Activated CD4-positive, alpha-beta T cell treated with anti-CD3 and anti-CD28 coated beads, Interleukin-2, amount 50 U/mL, for 16 hours (primary cell): ENCODE measurements at places on chromosomes 13 and 19.

- no peak for DNase-seq
Observed at GRCh38 chr19:9986787-9987281, 23.5 kb downstream of the COL5A3 start.

- no peak for DNase-seq
Observed at GRCh38 chr19:44005973-44006372, 3.2 kb downstream of the ZNF230 start.

- DNase-seq: peak; percentile 37
Observed at GRCh38 chr19:3338541-3339181, 27.7 kb upstream of the NFIC start.

DNA sequence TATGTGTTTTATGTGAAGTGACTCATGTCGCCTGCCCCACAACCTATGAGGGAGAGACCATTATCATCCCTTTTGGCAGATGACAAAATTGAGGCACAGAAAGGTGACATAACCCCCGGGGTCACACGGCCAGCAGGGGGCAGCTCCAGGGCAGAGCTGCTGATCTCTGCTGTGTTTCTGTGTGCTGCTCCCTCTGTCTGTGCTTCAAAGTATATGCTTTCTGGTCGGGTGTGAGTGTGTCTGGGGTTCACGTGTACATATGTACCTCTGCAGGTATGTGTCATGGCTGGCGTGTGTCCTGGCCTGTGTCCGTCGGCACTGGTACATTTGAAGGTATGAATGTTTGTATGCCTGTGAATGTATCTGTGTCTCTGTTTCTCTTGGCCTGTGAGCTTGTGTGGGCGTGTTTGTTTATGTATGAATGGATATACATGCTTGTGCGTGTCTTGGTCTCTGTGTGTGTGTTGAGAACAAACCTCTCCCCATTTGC lies 7.1 kb downstream of the LIPE start:
- peak; percentile 83 for DNase-seq

DNA sequence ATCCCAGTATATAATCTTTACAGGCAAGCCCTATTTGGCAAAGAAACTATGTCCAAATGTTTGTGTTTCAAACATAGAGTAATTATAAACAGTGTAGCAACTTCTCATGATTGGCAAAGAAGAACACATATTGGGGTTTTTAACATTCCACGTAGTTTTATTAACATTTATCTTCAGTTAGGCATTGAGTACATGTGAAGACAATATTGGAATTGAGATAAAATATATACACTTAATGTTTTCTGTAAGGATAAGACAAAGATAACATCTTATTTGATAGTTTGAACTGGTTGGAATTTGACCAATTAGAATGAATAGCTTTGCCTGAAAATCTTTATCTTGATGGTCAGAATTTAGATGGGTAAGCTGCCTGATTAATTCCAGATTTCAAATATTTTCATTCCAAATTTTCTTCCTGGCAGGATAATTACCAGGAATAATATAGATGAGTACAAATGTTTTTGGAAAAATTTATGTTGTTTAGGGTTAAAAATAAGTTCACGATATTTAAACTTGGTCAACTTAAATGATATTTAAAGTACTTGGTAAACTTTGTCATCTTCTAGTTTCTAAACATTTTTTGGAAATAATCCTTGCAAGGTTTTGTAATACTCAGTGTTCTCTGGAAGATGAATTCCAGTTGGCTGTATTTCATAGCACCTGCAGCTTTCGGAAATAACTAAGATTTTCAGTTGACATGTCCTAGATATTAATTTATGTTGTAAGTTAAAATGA lies 536.5 kb upstream of the SPRY2 start:
- no peak for DNase-seq

- DNase-seq: peak; percentile 81
Observed at GRCh38 chr13:27194895-27195764, 23.5 kb upstream of the USP12 start.

GRCh38 chr13:41960211-41960636 lies 685 bp downstream of the VWA8 start:
- DNase-seq: peak; percentile 6

GRCh38 chr13:94640721-94641120 lies 39.1 kb downstream of the GPR180 start:
- no peak for DNase-seq

DNA sequence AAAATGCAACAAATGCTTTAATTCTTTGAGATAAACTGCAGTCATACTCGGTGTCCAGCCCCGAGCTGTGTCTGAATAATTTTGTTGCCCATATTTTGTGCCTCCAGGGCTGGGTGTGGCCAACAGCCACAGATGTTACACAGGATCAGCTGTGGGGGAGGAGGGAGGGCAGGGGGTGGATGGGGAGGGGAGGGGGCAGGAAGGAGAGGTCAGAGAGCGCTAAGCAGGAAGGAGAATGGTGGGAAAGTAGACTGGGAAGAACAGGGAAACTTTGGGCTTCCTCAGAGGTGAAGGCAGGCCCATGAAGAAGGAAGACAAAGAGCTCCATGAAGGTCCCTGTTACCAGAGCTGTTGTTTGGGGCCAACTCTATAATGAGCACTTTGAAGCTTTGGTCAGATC lies 295.8 kb downstream of the COG6 start:
- DNase-seq: no peak

DNA sequence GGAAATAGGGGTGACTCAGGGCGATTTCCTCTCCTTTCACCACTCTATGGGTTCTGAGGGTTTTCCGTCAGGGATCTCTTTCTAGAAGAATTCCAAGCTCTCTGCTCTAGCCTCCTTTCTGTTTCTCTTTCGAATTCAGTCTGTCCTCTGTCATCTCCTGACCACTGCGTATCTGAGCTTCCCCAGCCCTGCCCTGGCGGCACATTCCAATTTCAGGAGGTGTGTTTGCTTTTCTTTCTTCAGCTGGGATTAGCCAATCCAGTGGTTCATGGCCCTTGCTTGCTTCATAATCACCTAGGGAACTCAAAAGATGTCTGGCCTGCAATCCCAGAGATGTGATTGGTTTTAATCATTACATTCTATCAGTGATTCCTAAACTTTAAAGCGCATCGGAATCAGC lies 9.4 kb downstream of the IFNL2 start:
- no peak for DNase-seq

DNA sequence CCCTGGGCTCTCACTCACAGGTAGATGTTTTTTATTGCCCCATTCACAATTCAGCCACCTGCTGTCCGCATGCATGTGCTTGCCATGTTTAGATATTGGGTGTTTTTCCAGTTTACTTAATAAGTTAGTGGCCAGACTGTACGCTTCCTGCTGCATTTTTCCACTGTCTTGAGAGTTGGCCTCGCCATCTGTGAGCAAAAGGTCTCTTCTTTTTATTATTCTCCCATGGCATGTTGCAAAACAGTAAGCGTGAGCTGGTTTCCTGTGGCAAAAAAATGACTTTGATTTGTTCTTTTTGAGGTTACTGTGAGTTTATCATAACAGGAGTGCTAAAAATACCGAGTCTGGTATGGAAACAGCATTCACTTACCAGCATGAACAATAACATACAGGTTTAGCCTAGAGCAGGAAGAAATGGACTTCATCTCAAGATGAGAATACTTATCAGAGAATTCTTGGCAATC lies 46.0 kb downstream of the SAE1 start:
- peak; percentile 74 for DNase-seq

DNA sequence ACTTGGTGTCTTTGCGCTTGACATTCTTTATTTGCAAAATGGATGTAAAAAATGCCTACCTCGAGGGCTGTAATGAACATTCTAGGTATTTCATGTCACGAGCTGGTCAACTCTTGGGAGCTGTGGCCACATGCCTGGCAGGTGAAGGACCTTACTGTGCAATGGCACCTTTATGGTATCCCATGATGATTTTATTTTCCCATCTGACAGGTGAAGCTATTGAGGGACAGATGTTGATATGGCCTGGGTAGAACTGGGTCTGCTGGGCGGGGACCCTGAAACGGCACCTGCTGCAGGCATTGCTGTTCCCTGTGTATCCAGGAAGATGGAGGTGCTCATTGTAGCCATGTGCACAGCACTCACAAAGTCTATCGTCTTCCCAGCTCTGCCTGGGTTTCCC lies 332.2 kb downstream of the TEX29 start:
- no peak for DNase-seq

DNA sequence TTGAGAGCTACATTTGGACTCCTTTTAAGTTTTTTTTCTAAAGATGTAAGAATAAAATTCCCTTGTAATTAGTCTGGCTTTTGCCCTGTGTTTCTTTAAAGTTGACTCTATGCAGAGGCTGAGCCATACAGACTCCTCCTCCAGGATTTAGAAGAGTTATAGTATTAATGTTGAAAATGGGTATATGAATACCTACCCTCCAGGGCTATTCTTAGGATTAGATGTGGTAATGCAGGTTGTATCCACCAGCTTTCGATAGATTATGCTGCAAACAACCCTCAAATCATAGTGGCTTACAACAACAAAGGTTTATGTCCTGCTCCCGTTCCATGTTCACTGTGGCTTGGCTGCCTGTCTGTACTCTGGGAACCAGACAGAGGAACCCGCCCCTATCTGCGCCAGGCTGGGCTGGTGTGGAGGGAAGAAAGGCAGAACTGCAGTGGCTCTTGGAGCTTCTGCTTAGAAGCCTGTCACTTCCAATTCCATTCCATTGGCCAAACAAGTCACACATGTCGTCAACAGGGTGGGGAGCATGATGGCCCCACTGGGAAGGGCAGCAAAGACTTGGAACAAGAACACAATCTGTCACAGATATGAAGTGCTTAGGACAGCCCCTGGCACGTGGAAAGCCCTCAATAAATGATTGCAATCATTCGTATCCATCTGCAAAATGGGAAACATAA lies 290.8 kb downstream of the FOXO1 start:
- no peak for DNase-seq

- DNase-seq: no peak
Observed at GRCh38 chr13:45542878-45543277, 72.7 kb downstream of the ERICH6B start.

GRCh38 chr13:42328672-42329071 lies 56.7 kb downstream of the AKAP11 start:
- DNase-seq: peak; percentile 16

DNA sequence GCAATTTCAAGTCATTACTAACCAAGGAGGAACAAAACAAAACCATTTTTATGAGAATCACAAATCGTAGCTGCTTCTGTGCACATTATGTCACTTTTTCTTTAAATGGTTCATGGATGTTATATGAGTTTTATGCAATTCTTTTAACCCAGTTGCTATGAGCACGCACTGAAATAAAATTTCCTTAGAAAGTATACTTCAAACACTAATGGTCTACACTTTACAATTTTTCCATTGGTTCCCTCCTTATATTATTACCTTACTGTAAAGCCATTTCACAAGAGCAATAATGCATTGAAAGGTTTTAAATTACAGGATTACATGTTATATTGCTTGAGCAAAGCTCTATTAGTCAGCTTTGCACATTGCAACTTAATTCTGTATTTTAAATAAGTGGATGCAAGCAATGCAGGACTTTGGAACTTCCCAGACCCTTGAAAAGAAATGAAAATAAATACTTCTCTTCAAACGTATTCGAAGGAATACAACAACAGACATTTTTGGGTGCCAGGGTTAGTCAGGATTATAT lies 318.7 kb downstream of the PCDH9 start:
- no peak for DNase-seq

DNA sequence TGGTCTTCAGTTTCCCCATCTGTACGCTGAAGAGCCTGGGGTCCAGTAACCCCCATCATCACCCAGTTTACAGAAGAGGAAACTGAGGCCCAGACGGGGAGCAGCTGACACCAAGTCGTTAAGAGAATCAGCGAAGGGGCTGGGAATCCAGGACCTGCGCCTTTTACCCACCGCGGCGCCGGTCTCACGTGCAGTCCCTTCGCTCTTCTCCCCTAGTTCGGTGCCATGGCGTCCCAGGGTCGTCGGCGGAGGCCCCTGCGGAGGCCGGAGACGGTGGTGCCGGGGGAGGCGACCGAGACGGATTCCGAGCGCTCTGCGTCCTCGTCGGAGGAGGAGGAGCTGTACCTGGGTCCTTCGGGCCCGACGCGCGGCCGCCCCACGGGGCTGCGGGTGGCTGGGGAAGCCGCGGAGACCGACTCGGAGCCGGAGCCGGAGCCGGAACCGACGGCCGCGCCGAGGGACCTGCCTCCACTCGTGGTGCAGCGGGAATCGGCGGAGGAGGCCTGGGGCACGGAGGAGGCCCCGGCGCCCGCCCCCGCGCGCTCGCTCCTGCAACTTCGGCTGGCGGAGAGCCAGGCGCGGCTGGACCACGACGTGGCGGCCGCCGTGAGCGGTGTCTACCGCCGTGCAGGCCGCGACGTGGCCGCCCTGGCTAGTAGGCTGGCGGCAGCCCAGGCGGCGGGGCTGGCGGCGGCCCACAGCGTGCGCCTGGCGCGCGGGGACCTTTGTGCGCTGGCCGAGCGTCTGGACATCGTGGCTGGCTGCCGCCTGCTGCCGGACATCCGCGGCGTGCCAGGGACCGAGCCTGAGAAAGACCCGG lies 698 bp downstream of the BLOC1S3 start:
- peak; percentile 43 for DNase-seq

GRCh38 chr19:46081928-46082727 lies 41.3 kb upstream of the IGFL4 start:
- peak; percentile 24 for DNase-seq

DNA sequence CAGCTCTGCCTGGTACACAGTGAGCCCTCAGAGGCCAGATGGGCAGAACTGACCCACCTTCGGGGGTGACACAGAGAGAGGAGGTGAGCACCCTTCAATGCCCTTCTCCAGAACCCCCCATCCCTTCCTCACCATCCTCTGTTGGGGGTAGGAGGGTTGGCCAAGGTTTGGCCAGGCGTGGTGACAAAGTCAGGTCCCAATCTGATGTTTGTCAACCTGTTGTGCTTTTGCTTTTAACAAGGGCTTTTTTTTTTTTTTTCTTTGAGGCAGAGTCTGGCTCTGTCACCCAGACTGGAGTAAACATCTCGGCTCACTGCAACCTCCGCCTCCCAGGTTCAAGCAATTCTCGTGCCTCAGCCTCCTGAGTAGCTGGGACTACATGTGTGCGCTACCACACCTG lies 7.3 kb downstream of the PTGIR start:
- no peak for DNase-seq

GRCh38 chr13:32316028-32316339 lies 676 bp downstream of the BRCA2 start:
- no peak for DNase-seq

DNA sequence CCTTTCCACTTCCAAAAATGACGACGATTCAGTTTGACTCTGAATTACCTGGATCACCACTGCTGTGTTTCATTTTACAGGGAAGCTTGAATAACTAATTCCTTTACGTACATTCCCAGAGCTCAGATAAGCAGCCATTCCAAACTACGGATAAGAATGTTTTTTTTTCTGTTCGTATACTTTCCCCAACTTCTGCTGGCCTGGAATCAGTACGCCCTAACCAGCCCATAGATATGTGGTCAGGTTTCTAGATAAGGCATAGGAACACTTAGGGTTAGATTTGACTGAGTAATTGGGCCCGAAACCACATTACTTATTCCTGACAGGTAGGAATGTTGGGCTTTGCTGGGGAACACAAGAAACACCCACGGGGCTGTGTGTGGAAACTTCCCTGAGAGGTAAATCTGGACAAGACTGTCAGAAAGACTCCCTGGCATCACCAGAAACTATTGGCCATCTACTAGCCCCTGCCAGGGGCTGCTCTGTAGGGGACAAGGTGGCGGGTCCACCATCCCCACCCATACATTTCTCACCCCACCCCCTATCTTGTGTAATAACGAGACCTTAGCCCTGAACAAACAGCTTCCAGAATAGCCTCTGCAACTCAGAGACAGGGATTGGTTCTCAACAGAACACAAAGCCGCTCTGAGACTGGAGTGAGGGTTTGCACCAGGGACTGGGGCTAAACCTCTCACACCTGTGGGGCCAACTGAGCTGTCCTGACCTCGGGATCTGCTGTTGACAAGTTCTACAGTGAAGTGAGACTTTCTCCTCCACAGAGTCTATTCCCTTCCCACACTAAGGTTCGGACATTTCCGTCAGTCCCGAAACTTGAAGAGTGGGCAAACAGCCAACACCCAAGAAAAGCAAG lies 15.6 kb downstream of the RHPN2 start:
- DNase-seq: no peak
